ENCODE measurements at places on chromosomes 6 and 20.

- no peak for DNase-seq
These were observed 138.7 kb upstream of the EDN1 start for GRCh38 chr6:12151433-12151820.

DNA sequence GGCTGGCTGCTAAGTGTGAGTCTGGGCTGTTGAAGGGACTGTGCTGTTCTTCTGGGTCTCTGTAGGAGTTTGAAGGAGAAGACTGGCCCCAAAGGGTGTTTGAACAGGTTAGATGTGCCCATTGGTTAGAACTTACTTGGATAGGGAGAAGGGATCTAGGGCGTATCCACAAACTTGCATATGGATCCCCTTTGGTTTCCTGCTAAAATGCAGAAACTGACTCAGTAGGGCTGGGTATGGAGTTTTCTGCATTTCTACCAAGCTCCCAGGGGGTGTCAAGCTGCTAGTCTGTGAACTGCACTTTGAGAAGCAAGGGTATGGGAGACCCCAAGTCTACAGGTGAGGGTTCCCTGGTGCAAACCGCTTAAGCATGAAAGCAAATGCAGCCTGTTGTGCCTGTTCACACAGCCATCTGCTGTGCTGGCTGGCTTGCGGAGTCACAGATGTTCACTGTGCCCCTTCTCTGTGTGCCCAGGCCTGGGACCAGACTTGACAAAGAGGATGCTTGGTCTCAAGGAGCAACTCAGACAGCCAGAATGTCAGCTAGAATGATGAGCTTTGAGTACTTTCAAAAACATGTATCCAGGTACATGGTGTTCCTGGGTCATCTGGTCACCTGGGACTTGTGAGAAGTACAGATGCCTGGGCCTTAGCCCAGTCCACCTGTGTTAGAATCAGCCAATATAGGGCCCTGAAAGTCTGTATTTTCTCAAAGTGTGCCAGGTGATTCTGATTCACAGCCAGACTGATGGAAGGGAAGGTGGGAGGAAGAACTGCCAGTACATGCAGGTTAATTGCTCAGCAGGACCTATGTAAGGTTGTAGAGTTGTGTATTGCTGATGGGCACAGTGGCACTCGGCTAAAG, 7.4 kb downstream of the PPP1R16B start:
- DNase-seq, result no peak

GRCh38 chr6:21935561-21936028, 342.0 kb downstream of the SOX4 start:
- DNase-seq, result no peak

GRCh38 chr6:36599791-36600209, 5.6 kb downstream of the SRSF3 start:
- DNase-seq, result peak; percentile 49

DNA sequence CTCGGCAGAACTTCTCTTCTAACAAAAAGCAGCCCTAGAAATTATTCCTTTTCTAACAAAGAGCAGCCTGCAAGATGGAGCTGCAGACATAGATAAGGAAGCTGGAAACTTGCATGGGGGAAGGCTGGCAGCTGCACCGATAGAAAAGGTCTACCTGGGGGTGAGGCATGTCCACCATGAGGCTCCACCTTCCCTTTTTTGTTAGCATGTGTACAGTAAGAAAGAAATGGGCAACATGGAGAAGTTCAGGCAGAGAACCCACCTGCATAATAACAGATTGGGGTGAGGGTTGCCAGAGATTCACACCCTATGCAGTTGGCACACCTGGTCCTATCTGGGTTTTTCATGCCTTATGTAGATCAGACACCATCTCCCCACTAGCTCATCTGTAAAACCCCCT, 25.4 kb downstream of the ZNF311 start:
- no peak for DNase-seq

DNA sequence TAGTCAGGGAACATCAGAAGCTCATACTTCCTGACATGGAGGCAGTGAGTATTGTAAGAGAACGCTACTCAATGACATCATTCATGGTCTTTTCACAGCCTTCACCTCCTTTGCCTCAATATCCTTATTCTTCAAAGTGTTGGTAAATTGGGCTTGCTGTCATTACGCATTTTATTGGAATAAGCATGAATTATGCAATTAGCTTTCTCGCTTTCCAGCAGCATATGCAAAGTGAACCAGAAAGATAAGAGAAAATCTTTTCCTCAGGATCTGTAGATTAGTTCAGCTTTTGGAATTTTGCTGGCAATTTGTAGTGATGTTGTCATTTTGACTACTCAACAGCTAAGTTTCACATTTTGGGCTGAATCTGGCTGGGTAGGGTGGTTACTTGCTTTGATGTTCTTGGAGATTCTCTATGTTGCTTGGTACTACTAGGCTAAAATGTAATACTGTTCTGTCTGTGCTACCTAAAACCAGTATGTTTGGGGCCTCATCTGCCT, 1012.1 kb downstream of the KIF16B start:
- DNase-seq, result no peak

- no peak for DNase-seq
These were observed 243.7 kb upstream of the CHD6 start for GRCh38 chr20:41861772-41862422.

- DNase-seq, result no peak
These were observed 12.6 kb upstream of the SLPI start for GRCh38 chr20:45266977-45267376.

DNA sequence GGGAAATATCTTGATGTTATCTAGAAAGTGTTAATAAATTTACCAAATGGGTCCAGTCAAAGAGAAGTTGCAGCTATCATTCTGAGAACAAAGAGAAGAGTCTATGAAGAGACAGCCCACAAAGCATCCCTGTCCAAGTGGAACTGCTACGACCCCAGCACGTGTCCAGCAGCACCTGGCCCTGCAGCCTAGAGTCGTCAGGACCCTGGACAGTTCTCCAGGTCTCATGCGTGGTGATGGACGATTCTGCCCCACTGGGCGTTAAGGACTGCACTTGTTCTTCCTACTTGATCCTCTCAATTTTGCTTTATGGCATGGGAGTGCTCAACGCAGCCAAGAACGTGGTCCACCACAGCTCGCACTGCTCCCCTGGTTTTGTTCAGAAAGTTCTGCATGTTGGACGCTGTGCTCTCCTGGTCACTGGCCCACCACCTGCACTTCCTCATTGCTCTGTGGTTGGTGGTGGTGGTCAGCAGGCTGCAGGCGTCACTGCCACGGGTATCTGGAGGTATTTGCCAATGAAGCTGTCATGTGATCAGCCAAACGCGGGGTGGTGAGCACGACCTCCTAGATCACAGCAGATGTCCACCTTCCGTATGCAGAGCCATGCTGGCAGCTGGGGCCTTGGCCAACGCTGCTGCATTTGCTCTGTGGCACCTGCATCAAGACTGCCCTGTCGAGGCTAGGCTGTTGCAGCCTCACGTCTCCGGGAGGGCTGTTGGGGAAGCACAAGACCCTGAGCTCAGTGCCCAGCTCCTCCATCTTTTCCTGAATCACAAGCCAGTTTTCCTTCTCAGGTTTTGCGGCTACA, 356.4 kb downstream of the CDH4 start:
- no peak for DNase-seq

DNA sequence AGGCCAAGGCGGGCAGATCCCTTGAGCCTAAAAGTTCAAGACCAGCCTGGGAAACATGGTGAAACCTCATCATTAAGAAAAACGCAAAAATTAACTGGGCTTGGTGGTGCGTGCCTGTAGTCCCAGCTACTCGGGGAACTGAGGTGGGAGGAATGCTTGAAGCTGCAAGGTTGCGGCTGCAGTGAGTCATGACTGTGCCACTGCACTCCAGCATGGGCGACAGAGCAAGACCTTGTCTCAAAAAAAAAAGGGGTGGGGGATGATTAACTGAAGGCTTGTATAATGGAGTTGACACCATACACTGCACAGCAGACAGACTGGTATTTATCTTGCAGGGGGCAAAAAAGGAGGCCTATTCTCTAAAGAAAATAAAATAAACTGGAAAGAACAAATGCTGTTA, 27.7 kb downstream of the SRPK1 start:
- DNase-seq, result no peak

GRCh38 chr6:134253681-134254080, 64.2 kb downstream of the SGK1 start:
- DNase-seq, result no peak

DNA sequence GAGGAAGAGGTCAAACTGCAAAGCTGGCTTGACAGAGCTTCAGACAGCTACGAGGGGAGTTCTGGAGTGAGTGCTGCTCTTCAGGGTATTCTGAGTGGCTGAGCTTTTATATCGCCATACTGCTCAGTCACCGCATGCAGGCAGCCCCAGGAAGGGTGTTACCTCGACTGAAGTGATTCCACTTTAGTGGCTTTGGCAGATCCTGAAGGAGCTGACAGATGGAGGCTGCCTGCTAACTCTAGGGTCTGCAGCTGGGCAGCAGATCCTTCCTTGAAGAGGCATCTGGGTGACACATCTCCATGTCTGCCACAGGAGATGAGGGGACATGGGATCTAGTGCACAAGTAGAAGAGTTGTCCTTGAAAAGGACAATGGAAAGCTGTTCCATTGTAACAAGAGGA, 3.7 kb upstream of the DEK start:
- DNase-seq, result no peak

GRCh38 chr20:45904583-45905504, 7.1 kb downstream of the PLTP start:
- no peak for DNase-seq

GRCh38 chr6:168884050-168884645, 369.5 kb downstream of the THBS2 start:
- no peak for DNase-seq

GRCh38 chr20:23138682-23139081, 52.6 kb upstream of the CD93 start:
- no peak for DNase-seq

GRCh38 chr20:41268917-41269652, 48.4 kb downstream of the ZHX3 start:
- DNase-seq, result no peak

- no peak for DNase-seq
These were observed 25.7 kb upstream of the MRAP2 start for GRCh38 chr6:84007871-84008270.

DNA sequence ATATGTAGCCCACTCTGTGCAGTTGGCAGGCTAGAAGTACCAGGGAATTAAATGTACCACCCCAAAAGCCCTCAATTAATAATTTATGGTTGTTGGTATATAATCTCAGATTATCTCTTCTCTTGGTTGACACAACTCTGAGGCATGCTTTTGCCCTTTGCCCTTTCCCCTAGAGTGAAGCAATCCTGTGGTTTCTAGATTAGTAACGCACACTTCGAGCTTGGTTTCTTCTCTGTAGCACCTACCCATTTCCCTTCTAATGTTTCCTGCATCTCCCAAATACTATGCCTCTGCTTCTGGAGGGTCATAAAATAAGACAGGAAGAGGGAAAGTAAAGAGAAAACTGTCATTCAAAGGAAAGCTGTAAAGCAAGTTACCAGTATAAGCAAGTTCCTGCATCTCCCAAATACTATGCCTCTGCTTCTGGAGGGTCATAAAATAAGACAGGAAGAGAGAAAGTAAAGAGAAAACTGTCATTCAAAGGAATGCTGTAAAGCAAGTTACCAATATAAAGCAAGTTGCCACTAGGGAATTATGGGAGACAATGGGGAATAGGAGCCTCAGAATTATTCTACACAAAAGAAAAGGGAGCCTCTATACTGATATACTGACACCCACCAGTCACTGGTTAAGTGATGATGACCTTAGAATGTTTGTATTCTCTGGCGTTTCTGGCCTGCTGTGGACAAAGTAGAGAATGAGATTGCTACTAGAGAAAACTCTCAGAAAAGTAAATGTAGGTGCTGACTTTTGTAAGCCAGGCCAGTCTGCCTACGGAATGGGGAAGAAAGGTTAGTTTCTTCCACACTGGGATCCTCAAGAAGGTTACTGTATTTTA, 862.6 kb upstream of the MAN1A1 start:
- no peak for DNase-seq

DNA sequence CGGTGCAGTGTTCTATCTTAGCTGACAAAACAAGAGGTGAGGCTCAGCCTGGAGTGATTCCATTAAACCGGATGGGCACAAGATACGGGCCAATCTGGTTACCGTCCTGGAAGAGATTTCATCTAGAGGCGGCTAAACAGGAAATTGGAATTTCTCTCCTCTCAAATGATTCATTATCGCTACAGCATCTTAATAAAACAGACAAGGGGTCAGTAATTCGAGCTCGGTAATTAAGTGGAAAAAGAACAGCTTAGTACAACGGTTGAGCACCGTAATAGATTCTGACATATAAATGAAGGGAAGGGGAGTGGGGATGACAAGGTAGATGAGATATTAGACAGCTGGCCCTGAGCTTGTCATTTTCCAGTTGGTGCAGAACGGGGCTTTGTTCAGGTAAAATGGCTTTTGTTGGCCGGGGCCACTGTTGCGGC, 137.2 kb downstream of the EDN3 start:
- DNase-seq, result no peak

- DNase-seq, result no peak
These were observed 152.8 kb downstream of the NFATC2 start for GRCh38 chr20:51389543-51390264.

DNA sequence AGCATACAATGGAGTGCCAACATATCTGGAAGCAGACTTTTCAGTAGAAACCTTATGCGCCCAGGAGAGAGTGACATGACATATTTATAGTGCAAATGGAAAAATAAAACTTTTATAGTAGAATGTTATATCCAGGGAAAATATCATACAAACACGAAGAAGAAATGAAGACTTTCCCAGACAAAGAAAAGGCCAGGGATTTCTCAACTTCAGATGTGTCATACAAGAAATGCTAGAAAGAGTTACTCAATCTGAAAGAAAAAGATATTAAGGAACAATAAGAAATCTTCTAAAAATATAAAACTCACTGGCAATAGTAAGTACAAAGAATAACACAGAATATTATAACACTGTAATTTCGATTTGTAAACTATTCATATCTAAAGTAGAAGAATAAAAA, 1269.3 kb downstream of the GRIK2 start:
- no peak for DNase-seq

Data from stimulated activated CD4-positive, alpha-beta T cell treated with anti-CD3 and anti-CD28 coated beads, Interleukin-12 subunit alpha, Interleukin-12 subunit beta, amount 100 ng/mL, for 4 hours (primary cell).